Motor neuron (in vitro differentiated cells): ENCODE measurements at places on chromosomes 3 and 15. TPM values are rescaled to one million over a fixed set of nuclear protein-coding genes. Genes with fewer than 3 reads are reported as not detected.

DNA sequence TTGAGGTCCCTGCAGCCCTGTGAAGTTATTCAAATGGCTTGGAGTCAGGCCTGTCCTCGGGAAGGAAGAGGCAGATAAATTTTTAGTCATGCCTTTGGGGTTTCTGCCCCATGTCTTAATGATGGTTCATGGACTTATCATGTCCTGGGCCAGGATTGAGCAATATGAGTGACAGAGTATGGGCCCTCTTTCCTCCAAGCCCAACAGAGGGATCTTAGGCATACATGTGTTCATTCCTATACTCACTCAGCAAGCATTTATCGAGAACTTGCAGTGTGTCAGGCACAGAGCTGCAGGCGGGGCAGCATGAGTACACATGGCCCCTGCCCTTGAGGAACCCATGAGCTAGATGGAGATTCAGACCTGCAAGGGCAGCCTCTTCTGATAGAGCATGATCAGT lies 6.2 kb downstream of the ESYT3 start:
- no peak for ATAC-seq

DNA sequence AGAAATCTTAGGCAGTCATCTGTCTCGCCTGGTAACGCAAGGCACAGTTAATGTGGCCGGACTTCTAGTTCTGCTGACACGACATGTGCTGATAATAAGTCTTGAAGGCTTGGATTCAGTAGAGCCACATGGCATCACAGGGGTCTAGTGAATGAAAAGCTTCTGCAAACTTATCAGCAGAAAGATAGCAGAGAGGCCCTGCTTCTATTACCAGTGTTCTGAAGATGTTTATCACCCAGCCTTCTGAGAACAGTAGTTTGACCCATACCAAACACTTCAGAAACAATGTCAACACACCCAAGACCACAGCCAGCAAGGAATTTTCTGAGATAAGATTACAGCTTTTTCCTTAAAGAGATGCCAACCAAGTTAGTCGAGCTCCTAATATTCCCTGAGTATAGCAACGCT lies 102.7 kb upstream of the UMPS start:
- ATAC-seq, result no peak

- no peak for ATAC-seq
Measured at GRCh38 chr15:51758645-51759044, 7.2 kb downstream of the TMOD2 start.

DNA sequence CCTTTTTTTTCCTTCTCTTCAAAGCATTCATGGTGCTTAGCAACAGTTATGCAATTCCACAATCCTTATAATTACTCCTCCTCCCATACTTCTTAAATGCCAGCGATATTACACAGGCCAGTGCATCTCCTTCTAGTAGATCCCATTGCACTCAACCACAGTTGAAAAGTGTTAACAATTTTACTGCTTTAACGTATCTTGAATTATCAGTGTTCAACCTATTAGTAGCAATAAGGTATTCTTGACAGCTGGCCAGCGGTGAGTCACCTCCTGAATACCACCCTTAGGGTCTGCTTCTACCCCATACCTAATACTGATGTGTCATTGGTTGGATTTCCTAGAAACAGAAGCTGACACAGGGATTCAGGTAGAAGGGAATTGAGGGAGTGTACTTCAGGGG lies 24.0 kb upstream of the TEX9 start:
- no peak for ATAC-seq

DNA sequence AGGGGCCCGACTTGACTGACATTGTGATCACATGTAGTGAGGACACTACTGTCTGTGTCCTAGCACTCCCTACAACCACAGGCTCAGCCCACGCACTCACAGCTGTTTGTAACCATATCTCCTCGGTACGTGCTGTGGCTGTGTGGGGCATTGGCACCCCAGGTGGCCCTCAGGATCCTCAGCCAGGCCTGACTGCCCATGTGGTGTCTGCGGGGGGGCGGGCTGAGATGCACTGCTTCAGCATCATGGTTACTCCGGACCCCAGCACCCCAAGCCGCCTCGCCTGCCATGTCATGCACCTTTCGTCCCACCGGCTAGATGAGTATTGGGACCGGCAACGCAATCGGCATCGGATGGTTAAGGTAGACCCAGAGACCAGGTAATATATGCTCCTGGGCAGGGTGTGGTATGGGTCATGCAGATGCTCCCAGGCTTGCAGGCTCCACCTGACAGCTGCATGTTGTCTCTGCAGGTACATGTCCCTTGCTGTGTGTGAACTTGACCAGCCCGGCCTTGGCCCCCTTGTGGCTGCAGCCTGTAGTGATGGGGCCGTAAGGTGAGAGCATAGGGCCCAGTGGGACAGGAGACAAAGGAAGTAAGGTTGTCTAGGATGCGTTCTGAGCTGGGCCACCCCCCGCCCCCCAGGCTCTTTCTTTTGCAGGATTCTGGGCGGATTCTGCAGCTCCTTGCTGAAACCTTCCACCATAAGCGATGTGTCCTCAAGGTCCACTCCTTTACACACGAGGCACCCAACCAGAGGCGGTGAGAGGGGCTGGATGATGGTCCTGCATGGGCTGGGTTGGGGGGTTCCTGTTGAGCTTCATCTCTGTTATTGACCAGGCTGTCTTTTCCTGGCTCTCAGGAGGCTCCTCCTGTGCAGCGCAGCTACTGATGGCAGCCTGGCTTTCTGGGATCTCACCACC lies 4.4 kb downstream of the DALRD3 start:
- no peak for ATAC-seq

GRCh38 chr15:59553879-59554735 lies 57.5 kb upstream of the GCNT3 start:
- ATAC-seq, result no peak

- ATAC-seq, result no peak
Measured at GRCh38 chr15:101135532-101136166, 116.2 kb downstream of the CHSY1 start.

DNA sequence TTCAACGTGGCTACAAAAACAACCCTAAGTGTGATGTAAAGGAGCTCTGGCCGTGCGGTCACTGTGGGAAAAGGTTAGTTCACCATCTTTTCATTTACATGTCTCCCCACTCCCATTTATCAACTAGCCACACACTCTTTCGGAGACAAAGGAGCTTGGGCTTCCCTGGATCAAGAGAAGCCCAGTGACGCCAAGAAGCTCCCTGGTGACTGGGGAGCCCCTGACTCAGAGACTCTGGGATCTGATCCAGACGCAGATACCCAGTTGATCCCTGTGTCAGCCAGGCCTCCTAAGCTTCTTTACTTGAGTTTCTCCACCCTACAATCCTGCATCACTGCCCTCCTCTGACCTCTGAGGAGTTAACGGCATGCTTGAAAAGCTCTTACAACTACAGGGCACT lies 43.9 kb downstream of the HEG1 start:
- ATAC-seq, result no peak

GRCh38 chr3:122002611-122003010 lies 19.4 kb downstream of the ILDR1 start:
- ATAC-seq, result no peak

DNA sequence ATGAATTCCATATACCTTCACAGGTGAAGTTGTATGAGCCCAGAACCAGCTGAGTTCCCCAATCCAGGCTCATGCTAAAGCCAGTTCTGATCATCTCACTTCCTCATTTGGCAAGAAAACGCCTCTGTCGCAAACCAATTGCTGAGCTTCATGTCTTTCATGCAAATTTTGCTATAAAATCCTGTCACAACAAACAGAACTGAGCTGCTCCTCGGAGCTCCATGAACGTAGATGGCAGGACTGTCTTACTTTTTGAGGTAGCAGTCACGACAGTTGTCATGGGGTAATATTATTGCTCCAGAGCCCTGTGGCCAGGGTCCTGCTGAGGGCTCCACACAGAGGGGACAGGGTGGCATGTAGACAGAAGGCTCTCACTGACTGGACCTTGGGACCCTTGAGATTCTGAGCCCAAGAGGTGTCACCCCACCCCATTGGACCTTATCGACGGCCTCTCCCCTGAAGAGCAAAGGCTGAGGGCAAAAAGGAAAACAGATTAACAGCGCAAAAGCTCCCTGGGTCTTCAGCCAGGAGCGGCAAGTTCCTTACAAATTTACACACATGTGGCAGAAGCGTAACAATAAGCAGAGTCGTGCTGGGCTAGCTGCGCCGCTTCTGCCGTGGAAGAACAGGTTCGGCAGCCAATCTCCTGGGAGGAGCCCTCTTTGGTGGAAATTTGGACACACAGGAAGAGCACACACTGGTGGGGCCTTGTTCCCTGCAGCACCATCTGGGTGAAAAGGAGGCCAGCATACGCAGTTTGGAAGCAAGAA lies 249.2 kb downstream of the OPA1 start:
- ATAC-seq, result no peak

DNA sequence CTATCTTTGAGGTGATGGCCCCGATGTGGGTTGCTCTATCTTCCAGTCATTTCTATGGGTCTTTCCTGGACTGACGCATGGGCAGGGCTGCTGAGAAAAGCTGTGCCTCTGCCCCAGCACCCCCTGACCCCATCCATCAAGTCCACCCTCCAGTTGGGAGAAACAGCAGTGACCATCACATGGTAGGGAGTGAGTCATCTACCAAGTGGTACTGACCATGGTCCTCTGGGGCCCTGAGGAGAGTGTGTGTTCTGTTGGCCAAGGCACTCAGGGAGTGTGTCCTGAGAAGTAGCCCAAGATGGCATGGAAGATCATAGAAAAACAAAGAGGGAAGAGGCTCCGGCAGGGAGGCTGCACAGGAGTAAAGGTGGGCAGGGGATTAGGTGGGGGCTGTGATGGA lies 1.6 kb upstream of the DNAH1 start:
- peak; percentile 2 for ATAC-seq

DNA sequence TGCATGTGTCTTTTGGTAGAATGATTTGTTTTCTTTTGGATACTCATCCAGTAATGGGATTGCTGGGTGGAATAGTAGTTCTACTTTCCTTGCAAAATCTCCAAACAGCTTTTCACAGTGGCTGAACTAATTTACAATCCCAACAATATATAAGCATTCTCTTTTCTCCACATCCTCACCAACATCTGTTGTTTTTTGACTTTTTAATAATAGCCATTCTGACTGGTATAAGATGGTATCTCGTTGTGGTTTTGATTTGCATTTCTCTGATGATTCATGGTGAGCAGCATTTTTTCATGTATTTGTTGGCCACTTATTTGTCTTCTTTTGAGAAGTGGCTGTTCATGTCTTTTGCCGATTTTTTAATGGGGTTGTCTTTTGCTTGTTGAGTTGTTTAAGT lies 55.8 kb downstream of the ST8SIA2 start:
- no peak for ATAC-seq

DNA sequence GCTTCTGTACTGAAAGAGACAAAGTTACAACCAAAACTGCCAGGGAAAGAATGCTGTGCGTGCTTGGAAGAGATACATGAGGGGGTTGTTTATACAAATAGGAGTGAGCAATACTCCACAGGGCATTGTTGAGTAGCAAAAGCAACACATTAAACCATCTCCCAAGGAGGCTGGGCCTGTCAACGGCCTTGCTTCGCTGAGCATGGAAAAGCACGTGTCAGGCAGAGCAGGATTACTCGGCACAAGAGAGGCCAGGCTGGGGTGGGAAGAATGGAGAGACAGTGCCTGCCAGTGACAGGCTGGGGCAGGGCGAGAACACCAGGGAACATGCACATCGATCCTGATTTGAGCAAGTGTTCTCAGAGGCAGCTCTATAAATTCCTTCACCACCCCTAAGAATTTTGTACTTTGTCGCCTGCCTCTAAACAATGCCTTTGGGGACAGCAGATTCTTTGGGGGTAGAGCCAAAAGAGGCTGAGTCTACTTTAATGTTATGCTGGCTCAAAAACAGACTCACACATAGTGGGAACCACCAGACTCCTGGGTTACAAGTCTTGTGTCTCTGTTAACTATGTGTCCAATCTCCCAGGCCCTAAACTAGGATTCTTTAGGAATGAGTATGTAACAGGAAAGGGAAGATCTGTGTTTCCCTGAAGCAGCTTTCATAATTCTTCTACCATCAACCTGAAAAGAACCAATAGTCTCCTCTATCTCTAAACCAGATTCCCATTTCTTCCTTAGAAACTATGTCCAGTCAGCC lies 67.2 kb downstream of the LIPC start:
- peak; percentile 93 for ATAC-seq

GRCh38 chr3:157066335-157067098 lies 93.4 kb downstream of the CCNL1 start:
- peak; percentile 96 for ATAC-seq

GRCh38 chr15:52178765-52179164 lies 12.4 kb downstream of the GNB5 start:
- no peak for ATAC-seq

DNA sequence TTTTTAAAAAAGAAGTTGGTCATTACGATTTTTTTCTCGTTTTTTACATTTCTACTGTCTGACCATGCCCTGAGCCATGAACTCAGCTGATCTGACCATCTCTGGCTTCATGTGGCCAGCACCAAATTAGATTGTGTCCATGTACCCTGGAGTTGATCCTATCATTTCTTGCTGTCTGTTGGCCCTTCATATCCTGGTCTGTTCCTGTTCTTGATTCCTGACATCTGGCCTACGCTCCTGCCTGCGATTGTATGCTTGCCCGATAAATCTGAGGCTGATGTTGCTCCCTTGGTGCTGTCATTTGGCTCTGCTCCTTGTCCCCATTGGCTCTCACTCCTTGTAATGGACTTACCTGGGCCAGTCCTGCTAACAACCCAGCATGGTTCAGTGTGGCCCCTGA lies 89.8 kb upstream of the IGSF10 start:
- ATAC-seq, result no peak

GRCh38 chr3:185940951-185941350 lies 3.1 kb upstream of the TRA2B start:
- ATAC-seq, result no peak

DNA sequence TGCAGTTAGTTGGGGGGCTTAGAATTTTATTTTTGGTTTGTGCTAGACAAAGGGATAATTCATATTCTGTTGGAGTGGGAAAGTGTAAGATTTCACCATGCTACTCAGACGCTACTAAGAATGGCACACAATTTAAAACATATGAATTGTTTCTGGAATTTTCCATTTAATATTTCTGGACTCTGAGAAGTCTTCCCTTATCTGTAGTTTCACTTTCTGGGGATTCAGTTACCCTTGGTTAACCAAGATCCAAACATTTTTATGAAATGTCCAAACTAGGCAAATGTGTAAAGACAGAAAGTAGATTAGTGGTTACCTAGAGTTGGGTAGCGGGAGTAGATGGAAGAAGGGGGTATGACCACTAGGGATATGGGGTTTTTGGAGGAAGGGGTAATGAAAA lies 53.1 kb downstream of the TCF12 start:
- no peak for ATAC-seq

DNA sequence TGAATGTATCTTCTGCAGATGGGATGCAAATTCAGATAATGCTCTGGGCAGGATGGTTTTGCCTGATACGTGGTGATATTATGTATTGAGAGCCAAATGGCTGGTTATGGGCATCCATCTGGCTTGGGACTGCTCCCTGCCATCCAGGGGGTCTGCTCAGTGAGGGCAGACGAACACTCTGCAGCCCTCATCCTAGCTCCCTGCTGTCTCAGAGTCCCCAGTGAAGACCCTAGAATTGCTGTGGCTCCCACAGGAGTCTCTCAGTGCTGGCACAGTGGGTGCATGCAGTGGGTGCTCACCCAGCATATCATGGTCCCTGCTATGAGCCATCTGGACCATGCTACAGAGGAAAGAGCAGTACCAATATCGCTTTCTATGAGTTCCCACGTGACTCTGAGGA lies 10.3 kb downstream of the CX3CR1 start:
- no peak for ATAC-seq

- peak; percentile 16 for ATAC-seq
Measured at GRCh38 chr15:60353245-60353920, 44.4 kb downstream of the ANXA2 start.

- no peak for ATAC-seq
Measured at GRCh38 chr3:193771653-193772421, 178.8 kb downstream of the OPA1 start.

The DISP2 gene
- 9.1 and 12.3 TPM in 2 replicates for total RNA-seq

The AP3B2 gene
- 2.5 and 5.2 TPM in 2 replicates for total RNA-seq

The GRAMD1C gene
- 4.8 and 6.1 TPM in 2 replicates for total RNA-seq

The TERC gene
- 83.5 and 107 TPM in 2 replicates for total RNA-seq

The GHRL gene
- total RNA-seq, result 0.41 and 0.46 TPM in 2 replicates

The SETD2 gene
- 33.7 and 37.2 TPM in 2 replicates for total RNA-seq
